Pons (tissue), 1 donor: ENCODE measurements at places on chromosomes 7 and 10.

GRCh38 chr10:32622409-32622808, 176.5 kb downstream of the CCDC7 start:
- no peak for DNase-seq

DNA sequence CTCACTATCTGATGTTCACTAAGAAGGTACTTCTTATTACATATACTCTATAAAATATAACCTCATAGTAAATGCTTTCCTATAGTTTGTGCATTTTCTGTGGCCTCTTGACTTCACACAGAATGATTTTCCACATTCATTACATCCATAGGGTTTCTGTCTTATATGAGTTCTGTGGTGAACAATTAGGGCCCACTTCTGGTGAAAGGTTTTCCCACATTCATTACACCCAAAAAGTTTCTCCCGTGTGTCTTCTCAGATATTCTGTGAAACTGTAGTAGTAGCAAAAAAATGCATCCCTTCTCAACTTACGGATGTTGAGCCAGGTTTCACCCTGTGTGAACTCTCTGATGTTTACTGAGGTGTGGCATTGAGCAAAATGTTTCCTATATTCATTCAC, 119.3 kb downstream of the ZNF33B start:
- no peak for DNase-seq

GRCh38 chr10:131933016-131933695, 32.3 kb downstream of the PPP2R2D start:
- no peak for DNase-seq

- DNase-seq: no peak
These were observed 215.7 kb upstream of the CSTF2T start for GRCh38 chr10:51915031-51915542.

DNA sequence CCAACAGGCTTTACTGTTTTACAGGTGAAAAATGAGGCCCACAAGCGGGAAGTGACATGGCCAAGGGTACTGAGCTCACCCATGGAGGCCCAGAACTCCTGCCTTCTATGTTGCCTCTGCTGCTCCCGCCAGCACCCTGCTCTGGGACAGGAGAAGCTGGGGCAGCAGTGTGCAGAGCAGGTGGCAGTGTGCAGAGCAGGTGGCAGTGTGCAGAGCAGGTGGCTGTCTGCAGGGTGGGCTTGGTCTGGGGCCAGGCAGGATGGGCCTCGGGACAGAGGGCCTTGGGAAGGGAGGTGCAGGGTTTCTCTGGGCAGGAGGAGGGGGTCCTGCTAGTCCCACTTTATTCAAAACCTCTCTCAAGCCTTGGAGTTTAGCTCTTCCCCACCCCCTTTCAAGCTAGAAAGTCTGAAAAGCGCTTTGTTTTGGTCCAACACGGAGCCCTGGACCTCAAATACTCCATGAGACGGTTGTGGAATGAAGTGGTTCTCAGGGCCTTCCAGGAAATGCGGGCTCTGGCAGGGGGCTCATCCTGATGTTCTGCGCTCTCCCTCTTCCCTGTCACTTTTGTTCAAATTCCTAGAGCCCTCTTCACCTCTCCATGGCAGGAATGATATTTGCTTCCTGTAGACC, 26.8 kb downstream of the TSPAN15 start:
- DNase-seq: peak; percentile 84
